ENCODE measurements at places on chromosomes 12 and 14. TPM values are rescaled to one million over a fixed set of nuclear protein-coding genes. Genes with fewer than 3 reads are reported as not detected.
A peak's percentile ranks its signal among the peaks of the same experiment; 100 is the strongest.

DNA sequence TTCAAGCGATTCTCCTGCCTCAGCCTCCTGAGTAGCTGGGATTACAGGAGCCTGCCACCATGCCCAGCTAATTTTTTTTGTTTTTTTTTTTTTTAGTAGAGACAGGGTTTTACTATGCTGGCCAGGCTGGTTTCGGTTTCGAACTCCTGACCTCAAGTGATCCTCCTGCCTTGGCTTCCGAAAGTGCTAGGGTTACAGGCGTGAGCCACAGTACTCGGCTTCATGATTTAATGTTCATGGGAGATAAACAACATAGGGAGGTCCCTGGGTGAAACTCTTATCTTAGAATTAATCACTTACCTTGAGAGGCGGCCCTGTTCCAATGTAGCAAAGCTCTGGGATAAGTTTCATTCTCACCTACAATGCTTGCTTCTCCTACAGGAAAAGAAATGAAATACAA is 48.3 kb downstream of the SEL1L start:
- H3K27me3 ChIP-seq = no peaks in the 10 kb centered on the region
- no peak overlapping the region for H3K4me3 ChIP-seq
- H3K36me3 ChIP-seq = peaks cover 29% of the 10 kb centered on the region
- no peak for DNase-seq
- H3K27ac ChIP-seq = no peak overlapping the region
- no peaks in the 10 kb centered on the region for H3K4me1 ChIP-seq

- H3K4me3 ChIP-seq = no peak overlapping the region
- DNase-seq = no peak
- peaks cover 10% of the 10 kb centered on the region for H3K27me3 ChIP-seq
- no peak overlapping the region for H3K27ac ChIP-seq
Observed at GRCh38 chr12:40207551-40207950, 17.2 kb upstream of the LRRK2 start.

DNA sequence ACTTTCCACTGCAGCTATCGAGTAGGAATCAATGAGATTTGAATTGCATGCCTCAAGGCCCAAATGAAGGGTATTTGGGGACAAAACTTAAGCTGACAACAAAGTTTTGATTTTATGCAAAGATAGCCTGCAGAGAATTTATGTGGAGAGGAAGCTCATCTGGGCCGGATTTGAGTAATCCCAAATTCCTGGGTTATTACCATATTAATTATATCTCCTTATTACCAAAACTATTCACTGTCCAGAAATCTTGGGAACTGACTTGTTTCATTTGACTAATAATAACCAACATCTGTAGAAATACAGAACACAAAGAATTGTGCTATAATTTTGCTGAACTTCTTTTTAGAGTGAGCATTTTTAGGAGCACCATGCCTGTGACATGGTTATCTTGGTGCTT is 70.4 kb downstream of the KITLG start:
- H3K4me1 ChIP-seq = no peaks in the 10 kb centered on the region
- no peak for DNase-seq
- no peak overlapping the region for H3K27ac ChIP-seq
- no peak overlapping the region for H3K4me3 ChIP-seq
- H3K36me3 ChIP-seq = no peaks in the 10 kb centered on the region

- H3K4me3 ChIP-seq = no peak overlapping the region
- no peaks in the 10 kb centered on the region for H3K4me1 ChIP-seq
- no peaks in the 10 kb centered on the region for H3K36me3 ChIP-seq
- DNase-seq = no peak
Observed at GRCh38 chr14:81681541-81681940, 147.9 kb upstream of the SEL1L start.

- DNase-seq = no peak
- H3K27ac ChIP-seq = no peak overlapping the region
- no peaks in the 10 kb centered on the region for H3K27me3 ChIP-seq
- peaks cover 11% of the 10 kb centered on the region for H3K4me1 ChIP-seq
- H3K4me3 ChIP-seq = no peak overlapping the region
Observed at GRCh38 chr12:95198914-95199313, 18.4 kb downstream of the FGD6 start.

GRCh38 chr14:46344327-46344937 is 307.1 kb downstream of the RPL10L start:
- DNase-seq = no peak
- no peaks in the 10 kb centered on the region for H3K36me3 ChIP-seq
- no peak overlapping the region for H3K27ac ChIP-seq
- no peak overlapping the region for H3K4me3 ChIP-seq
- H3K4me1 ChIP-seq = no peaks in the 10 kb centered on the region

GRCh38 chr14:63322897-63323573 is 4.3 kb upstream of the GPHB5 start:
- peaks cover 6% of the 10 kb centered on the region for H3K27me3 ChIP-seq
- no peaks in the 10 kb centered on the region for H3K4me1 ChIP-seq
- no peak for DNase-seq
- no peak overlapping the region for H3K27ac ChIP-seq
- H3K36me3 ChIP-seq = no peaks in the 10 kb centered on the region

DNA sequence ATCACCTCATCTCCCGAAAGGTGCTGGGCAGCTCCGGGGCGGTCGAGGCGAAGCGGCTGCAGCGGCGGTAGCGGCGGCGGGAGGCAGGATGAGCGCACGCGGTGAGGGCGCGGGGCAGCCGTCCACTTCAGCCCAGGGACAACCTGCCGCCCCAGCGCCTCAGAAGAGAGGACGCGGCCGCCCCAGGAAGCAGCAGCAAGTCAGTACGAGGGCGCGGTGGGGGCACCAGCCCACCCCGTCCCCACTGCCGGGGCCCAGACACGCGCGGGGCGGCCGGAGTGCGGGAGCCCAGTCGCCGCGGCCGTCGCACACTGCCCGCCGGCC is 862 bp downstream of the HMGA2 start:
- H3K36me3 ChIP-seq = no peaks in the 10 kb centered on the region
- H3K4me3 ChIP-seq = peak overlapping the region; percentile 69
- peaks cover 58% of the 10 kb centered on the region for H3K27me3 ChIP-seq
- no peak overlapping the region for H3K27ac ChIP-seq
- no peak for DNase-seq

DNA sequence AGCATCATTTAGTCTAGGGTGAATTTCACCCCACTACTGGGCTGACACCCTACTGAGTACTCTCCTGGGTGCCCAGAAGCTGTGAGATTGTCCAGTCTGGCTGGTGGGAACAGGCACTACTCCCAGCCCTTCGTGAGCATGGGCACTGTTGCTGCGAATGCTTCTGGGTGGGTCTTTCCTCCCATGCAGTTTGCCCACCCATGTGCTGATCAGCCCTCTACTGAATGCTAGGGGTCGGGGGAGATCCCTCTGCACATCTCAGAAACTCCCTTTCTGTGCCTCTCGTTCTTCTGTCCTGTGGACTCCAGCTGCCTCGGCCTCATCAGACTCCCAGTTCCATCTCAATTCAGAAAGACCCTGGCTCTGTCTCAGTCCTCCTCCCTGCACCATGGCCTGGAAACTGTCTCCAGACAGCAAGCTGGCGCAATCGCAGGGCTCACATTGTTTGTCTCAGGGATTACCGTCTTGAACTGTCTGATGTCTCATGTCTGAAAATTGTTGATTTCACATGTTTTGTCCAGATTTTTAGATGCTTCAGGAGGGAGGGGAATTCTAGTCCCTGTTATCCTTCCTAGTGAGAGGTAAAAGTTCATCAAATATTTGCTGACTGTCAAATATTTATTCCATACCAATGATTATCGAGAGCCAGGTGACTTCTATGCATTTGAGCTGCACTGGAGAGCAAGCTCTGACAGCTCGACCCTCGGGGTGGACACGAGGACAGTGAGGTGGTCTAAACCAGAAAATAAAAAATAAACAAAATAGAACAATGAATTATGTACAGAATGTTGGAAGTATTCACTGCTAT is 316.6 kb upstream of the RTL1 start:
- DNase-seq = no peak
- H3K27me3 ChIP-seq = peaks cover 2% of the 10 kb centered on the region
- H3K36me3 ChIP-seq = peaks cover under 1% of the 10 kb centered on the region
- no peak overlapping the region for H3K27ac ChIP-seq
- no peak overlapping the region for H3K4me3 ChIP-seq

DNA sequence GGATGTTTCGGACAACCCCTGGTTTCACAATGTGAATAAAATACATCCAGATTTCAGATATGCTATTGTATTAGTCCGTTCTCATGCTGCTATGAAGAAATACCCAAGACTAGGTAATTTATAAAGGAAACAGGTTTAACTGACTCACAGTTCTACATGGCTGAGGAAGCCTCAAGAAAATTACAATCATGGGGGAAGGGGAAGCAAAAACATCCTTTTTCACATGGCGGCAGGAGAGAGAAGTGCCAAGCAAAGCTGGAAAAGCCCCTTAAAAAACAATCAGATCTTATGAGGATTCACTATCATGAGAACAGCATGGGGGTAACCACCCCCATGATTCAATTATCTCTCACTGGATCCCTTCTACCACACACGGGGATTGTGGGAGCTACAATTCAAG is 451.7 kb downstream of the MDGA2 start:
- peaks cover 5% of the 10 kb centered on the region for H3K4me1 ChIP-seq
- H3K36me3 ChIP-seq = no peaks in the 10 kb centered on the region
- H3K4me3 ChIP-seq = no peak overlapping the region

DNA sequence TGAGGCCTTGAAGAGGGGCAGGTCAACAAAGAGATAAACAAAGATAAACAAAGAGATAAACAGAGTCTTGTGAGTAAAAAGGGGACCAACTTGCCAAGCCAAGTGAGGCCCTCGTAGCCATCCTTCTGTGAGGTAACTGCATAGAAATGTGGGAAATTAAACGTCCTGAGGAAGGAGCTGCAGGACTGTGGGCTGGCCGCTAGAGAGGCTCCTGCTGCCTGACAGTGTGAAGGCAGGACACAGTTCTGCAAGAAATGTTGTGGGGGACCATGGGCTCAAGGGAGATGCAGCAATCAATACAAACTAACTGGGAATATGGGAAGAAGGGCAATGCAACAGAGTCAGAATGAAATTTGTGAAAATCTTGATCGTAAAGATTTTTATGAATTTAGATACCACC is 91.9 kb downstream of the SLC8A3 start:
- peaks cover 36% of the 10 kb centered on the region for H3K27me3 ChIP-seq
- H3K27ac ChIP-seq = no peak overlapping the region
- no peaks in the 10 kb centered on the region for H3K36me3 ChIP-seq

- no peak for DNase-seq
- no peak overlapping the region for H3K27ac ChIP-seq
- no peak overlapping the region for H3K4me3 ChIP-seq
- H3K4me1 ChIP-seq = no peaks in the 10 kb centered on the region
Observed at GRCh38 chr12:56546680-56547079, 25.1 kb downstream of the RBMS2 start.

DNA sequence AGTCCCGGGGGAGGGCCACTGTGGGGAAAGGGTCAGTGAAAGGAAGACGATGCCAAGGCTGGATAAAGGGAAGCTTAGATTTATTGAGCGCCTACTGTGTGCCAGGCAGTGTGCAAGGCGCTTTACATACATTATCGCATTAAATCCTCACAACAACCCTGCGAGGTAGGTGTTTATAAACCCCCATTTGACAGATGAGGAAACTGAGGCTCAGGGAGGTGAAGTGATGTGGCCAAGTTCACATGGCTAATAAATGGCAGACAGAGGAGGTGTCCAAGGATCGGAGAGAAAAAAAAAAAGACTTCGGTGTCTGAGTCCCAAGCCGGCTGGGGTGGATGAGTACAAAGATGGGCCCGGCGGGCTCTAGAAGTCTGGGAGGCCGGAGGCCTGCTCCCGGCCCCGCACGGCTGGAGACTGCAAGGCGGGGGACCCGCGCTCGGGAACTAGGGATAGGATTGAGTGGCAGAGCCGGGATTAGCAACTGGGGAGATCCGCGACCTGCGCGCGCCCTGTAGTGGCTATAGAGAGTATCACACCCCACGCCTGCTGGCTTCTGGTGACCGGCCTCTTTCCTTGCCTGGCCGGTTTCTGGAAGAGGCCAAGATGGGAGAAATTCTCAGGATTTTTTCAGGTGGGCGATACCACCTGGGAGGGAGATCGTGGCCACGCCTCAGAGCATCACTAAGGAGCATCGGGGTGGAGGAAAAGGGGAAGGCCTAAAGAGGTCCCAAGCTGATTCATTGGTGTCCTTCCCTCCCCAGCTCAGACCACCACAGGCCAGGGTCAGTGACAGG is 3.9 kb downstream of the DDN start:
- peaks cover 33% of the 10 kb centered on the region for H3K4me1 ChIP-seq
- H3K27me3 ChIP-seq = peaks cover 54% of the 10 kb centered on the region
- DNase-seq = peak; percentile 69
- H3K4me3 ChIP-seq = peak overlapping the region; percentile 10

- no peaks in the 10 kb centered on the region for H3K36me3 ChIP-seq
- peaks cover 16% of the 10 kb centered on the region for H3K4me1 ChIP-seq
- H3K27ac ChIP-seq = no peak overlapping the region
- no peak for DNase-seq
Observed at GRCh38 chr12:107360482-107360881, 267.1 kb upstream of the CRY1 start.

DNA sequence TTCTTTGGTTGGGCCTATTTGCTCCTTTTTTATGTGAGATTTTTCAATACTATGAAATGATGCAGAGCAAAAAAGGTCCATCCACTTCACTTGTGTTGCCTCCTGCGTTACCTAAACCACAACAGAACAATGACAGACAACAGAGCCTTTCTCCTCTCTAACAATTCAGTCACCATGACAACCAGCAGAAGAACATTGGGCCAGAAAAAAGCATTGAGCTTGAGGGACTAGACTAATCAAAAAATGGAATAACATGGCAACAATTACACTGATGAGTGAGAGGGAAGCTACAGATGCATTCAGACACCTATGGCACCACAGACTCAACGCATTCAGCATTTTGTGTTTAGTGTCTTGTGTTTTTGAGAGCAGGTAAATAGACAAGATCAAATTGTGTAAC is 44.6 kb upstream of the PTCSC3 start:
- no peaks in the 10 kb centered on the region for H3K36me3 ChIP-seq
- H3K4me3 ChIP-seq = no peak overlapping the region
- no peak for DNase-seq
- no peak overlapping the region for H3K27ac ChIP-seq
- H3K4me1 ChIP-seq = no peaks in the 10 kb centered on the region

GRCh38 chr12:92876496-92876895 is 52.6 kb downstream of the EEA1 start:
- peaks cover 26% of the 10 kb centered on the region for H3K36me3 ChIP-seq
- no peak for DNase-seq
- H3K27me3 ChIP-seq = no peaks in the 10 kb centered on the region
- peaks cover 25% of the 10 kb centered on the region for H3K4me1 ChIP-seq
- no peak overlapping the region for H3K27ac ChIP-seq

- H3K4me1 ChIP-seq = no peaks in the 10 kb centered on the region
- no peak overlapping the region for H3K27ac ChIP-seq
- H3K27me3 ChIP-seq = peaks cover 3% of the 10 kb centered on the region
- H3K36me3 ChIP-seq = no peaks in the 10 kb centered on the region
Observed at GRCh38 chr14:85520581-85520980, 9.4 kb upstream of the FLRT2 start.

GRCh38 chr14:42626986-42627385 is 1020.3 kb downstream of the LRFN5 start:
- H3K27ac ChIP-seq = no peak overlapping the region
- no peaks in the 10 kb centered on the region for H3K36me3 ChIP-seq
- no peak overlapping the region for H3K4me3 ChIP-seq
- no peak for DNase-seq
- no peaks in the 10 kb centered on the region for H3K4me1 ChIP-seq
- no peaks in the 10 kb centered on the region for H3K27me3 ChIP-seq

- H3K4me3 ChIP-seq = no peak overlapping the region
- H3K36me3 ChIP-seq = no peaks in the 10 kb centered on the region
- no peak for DNase-seq
- no peaks in the 10 kb centered on the region for H3K4me1 ChIP-seq
Observed at GRCh38 chr12:34333337-34333736, 311.0 kb downstream of the ALG10 start.

The LMNTD1 gene
- not detected for total RNA-seq

The POTEM gene
- total RNA-seq = not detected

The FOXG1 gene
- total RNA-seq = not detected

The EMP1 gene
- 3.0 TPM for total RNA-seq

The ACRBP gene
- 2.4 TPM for total RNA-seq

The ALX1 gene
- total RNA-seq = not detected

The CLEC6A gene
- not detected for total RNA-seq
